ENCODE measurements at places on chromosomes 3 and 15.
A peak's percentile ranks its signal among the peaks of the same experiment; 100 is the strongest.

DNA sequence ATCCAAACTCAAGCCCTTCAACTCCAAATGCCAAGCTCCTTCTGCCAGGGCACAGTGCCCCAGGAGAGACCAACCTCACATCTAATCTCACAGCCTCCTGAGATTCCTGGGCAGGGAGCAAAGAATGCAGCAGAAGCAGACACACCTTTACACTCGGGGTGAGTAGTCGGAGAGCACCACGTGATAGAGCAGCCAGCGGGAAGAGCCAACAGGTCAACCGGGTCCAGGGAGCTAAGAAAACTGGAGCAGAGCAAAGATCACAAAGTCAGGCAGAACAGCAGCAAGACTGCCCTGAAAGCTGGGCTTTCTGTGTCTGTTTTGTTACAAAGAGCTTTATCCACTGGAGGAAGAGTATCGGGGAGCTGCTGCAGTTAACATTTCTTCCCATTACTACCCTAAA, 4.2 kb downstream of the B3GALNT1 start:
- DNase-seq, result no peak

DNA sequence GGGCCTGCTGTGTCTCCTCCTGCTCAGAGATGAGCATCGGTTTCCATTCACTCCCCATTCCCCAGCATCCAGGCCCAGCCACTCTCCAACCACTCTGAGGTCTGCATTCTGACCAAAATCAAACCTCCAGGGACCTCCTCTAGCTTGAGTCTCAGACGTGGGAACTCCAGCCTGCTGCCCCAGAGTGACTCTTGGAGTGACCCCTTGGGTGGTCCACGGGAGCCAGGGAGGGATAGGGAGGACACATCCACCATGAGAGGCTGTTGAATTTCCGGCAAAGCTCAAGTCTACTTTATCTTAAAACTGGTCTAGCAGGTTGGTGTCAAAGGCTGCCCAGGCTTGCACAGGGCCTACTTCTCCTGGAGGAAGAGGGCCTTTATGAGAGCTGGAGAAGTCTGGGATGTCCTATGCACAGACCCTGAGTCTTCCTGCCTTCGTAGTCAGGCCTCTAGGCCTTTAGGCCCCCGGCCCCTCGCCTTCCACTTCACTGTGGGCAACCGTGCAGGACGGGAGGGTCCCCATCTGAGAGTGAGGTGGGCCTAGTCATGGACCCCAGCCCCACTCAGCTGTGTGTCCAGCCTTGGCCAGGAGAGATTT, 8.9 kb downstream of the CISH start:
- DNase-seq, result no peak

- no peak for DNase-seq
These were observed 33.4 kb downstream of the HRH1 start for GRCh38 chr3:11187681-11188080.

DNA sequence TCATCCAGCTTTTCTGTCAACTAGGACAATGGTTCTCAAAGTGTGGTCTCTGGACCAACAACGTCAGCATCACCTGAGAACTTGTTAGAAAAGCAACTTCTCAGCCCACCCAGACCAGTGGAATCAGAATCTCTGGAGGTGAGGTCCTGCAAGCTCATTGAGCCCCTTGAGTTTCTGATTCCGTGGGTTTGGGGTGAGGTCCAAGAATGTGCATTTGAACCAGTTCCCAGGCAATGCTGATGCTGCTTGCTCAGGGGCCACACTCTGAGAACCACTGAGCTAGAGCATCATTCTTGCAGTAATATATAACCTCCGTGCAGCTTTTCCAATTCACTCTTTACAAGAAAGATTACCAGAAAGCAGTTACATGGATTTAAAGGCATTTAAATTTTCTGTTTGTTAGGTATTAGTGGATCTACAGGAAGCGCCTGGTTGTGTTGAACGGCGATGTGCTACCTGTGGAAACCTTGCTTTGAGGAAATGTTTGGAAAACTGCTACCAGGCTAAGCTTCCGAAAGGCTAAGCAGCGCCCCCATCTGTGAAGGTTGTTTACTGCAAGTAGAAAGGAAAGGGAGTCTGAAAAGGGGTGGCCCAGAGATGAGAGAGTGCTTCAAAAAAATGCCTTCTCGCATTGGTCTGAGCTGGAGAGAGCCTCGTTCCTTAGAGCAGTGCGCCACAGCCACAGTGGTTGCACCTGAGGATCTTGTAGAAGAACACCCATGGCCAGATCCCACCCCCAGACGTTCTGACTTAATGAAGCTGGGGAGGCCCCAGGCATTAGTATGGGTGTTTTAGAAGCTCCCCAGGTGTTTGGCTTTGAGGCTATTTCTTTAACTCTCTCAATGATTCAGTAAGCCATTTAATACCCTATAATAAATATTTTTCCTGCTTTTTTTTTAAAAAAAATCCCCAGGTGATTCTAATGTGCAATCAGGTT, 50.0 kb downstream of the RLBP1 start:
- DNase-seq, result peak; percentile 65

- no peak for DNase-seq
These were observed 44.8 kb downstream of the CEMIP start for GRCh38 chr15:80823995-80824394.

All from activated CD4-positive, alpha-beta T cell treated with anti-CD3 and anti-CD28 coated beads for 36 hours (primary cell).